NCI-H2081 (cell line): ENCODE measurements at places on chromosomes 6 and 20.

- DNase-seq = no peak
Measured at GRCh38 chr20:17624551-17625245, 54.8 kb downstream of the DSTN start.

DNA sequence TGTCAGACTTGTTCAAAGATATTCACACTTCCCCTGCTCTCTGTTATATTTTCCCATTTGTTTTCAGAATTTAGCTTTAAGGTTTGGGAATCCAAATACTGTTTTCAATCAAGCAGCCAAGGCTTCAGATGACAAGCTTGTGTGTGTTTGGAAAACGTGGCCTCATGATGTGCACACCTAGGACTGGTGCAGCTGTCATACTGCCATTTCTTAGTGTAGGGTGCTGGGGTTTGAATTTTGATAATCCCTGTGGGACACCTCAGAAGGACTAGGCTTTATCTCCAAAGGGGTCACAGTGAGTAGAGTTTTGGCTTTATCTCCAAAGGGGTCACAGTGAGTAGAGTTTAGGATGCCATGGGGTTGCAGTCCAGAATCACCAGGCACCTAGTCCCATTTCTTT lies 65.3 kb upstream of the JAG1 start:
- DNase-seq = no peak

DNA sequence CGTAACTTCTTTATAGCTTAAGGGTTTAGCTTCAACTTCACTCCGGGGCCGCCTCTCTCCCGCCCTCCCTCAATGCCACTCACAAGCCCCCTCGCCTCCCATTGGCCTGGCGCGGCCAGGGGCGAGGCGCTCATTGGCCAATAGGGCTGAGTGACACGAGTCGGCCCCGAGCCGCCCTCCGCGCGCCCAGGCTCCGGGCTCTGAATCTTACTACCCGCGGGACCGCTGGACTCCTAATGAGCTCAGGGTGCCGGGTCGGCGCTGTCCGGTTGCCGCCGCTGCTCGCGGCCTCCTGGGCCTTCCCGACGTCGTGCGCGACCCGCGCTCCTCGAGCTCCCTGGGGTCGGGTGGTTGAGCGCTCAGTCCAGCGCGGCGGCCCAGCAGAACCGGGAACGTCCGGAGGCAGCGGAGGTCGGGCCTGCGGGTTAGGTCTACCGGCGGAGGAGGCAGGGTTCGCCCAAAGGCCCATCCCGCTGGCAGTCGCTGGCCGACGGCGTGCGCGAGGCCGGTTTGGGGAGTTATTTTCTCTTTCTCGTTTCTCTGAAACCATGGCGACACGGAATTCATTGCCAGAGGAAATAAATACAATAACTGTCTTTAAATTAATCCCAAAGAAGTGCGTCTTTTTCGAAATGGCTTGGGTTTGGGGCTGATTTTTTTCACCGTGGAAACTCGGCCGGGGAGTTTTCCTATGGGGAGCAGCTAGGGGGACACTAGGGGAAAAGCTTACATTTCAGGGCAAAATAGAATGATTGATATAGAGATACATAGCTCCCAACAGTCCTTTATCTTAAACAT lies at the start of gene SIM1:
Gene SIM1, minus strand, starts transcription at position 19 of the 798 bp plus-strand sequence. CDS start 1,453 bp downstream, outside the sequence.
- no peak for DNase-seq

- DNase-seq = no peak
Measured at GRCh38 chr6:169725125-169726048, 1.1 kb upstream of the PHF10 start.

DNA sequence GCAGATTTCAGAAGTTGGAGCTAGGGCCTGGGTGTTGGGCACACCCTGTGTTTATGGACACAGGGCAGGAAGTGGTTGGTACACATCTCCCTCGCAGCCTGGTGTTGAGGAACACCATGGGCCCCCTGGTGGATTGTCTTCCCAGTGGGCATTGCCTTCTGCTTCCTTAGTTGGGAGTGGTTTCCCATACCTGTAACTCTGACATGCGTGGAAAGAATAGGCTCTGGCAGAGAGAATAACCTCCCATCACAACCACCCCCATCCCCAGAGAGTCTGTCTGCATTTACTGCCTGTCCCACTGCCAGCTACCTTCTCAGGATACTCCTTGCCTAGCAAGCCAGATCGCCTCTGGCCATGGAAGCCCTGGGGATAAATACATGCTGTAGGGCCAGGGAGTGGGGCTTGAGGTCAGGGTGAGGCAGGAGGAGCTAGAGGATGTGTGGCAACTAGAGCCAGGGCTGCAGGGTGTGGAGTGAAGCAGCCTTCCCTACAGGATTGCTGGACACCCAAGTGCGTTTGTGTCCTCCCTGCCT lies 14.7 kb downstream of the LRRC73 start:
- DNase-seq = no peak

GRCh38 chr6:143727035-143727434 lies 49.3 kb downstream of the PHACTR2 start:
- no peak for DNase-seq

GRCh38 chr6:116316772-116317467 lies 37.2 kb upstream of the TSPYL1 start:
- DNase-seq = no peak

DNA sequence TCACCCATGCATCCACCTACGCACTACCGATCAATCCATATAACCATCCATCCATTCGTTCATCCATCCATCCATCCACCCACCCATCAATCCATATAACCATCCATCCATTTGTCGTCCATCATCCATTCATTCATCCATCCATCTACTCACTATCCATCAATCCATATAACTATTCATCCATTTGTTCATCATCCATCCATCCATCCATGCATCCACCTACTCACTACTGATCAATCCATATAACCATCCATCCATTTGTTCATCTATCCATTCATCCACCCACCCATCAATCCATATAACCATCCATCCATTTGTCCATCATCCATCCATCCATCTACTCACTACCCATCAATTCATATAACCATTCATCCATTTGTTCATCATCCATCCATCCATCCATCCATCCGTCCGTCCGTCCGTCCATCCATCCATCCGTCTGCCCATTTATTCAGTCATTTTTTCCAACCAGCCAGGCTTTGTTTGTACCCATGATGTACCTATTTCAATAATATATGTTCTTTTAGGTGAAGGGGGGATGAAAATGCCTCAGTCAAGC lies 6.1 kb upstream of the BPIFB6 start:
- no peak for DNase-seq

- no peak for DNase-seq
Measured at GRCh38 chr6:111842891-111843290, 30.4 kb downstream of the FYN start.

DNA sequence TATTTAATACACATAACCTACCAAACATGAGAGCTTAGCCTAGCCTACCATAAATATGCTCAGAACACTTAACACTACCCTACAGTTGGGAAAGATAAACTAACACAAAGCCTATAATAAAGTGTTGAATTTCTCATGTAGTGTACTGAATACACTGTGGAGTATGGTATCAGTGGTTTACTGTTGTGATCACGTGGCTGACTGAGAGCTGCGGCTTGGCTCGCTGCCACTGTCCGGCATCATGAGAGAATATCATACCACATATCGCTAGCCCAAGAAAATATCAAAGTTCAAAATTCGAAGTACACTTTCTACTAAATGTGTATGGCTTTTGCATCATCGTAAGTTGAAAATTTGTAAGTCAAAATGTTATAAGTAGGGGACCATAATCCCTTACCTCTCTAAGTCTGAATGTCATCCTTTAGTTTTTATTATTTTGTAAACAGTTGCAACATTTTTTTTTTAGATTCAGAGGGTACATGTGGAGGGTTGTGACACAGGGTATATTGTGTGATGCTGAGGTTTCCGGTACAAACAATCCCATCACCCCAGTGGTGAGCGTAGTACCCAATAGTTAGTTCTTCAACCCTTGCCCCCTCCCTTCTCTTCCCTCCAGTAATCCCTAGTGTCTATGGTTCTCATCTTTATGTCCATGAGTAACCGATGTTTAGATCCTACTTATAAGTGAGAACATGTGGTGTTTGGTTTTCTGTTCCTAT lies 14.6 kb upstream of the TAAR1 start:
- DNase-seq = no peak

DNA sequence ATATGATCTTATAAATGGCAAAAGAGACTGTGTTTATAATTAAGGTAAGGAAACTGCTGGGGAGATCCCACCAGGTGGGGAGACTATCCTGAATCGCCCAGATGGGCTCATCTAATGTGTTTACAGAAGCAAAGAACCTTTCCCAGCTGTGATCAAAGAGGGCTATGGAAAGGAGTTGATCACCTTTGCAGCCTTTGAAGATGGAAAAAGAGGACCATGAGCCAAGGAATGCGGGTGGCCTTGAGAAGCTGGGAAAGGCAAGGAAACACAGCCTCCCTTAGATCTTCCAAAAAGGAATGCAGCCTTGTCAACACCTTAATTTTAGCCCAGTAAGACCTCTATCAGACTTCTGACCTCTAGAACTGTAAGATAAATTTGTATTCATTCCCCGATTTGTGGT lies 66.5 kb upstream of the ADGRG6 start:
- no peak for DNase-seq

GRCh38 chr20:34956751-34957472 lies 1.2 kb downstream of the MYH7B start:
- no peak for DNase-seq

- DNase-seq = no peak
Measured at GRCh38 chr6:52523378-52524142, 53.3 kb downstream of the TRAM2 start.

DNA sequence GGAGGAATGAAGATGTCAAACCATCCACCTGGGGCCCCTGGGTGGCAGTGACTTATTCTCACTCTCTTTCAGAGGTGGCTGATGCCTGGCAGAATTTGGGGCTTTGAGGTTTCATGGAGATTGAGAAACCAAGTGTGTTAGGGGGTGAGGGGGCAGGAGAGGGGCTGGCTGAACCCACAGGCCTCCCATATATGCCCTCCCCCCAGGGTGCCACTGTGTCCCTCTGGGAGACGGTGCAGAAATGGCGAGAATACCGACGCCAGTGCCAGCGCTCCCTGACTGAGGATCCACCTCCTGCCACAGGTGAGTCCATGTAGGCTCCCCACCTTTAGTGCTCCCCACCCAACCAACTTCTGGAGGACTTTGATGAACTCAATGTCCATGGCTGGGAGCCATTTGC lies 7.6 kb downstream of the GLP1R start:
- no peak for DNase-seq

- peak; percentile 54 for DNase-seq
Measured at GRCh38 chr6:78810146-78810545, 57.2 kb upstream of the IRAK1BP1 start.

DNA sequence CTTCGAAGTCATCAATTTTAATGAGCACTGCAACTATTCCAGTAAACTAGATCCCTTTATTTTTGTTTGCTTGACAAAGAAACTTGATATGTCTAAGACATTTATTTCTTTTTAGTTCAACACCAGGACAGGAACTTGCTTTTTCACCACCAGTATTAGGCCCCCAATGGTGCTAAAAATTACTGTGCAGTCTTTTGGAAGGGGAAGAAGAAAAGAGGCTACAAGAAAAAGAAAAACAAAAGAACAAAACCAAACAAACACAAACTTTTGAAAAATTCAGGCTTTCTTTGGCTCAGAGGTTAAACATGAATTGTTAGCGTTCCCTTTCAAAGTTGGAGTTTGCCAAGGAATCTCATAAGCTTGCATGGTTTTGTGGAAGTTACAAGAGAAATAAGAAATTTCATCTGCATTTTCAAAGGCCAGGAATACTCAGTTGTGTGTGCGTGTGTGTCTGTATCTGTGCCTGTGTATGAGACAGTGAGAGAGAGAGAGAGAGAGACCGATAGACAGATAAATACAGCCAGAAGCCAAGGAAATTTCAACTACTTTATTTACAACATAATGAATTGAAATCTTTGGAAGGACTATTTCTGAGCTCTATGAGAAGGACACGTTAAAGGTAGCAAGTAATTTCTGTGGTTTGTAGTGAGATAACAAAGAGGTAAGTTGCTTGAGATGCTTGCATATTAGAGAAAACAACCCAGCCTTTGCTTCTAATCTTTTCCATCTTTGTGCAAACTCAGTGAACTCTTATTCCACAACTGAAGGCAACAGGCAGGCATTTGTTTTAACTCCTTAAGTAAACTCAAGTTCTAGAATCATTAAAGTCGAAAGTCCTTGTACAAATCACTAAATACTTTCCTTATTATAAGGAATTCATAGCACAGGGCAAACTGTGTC lies 171.0 kb upstream of the CITED2 start:
- DNase-seq = no peak

DNA sequence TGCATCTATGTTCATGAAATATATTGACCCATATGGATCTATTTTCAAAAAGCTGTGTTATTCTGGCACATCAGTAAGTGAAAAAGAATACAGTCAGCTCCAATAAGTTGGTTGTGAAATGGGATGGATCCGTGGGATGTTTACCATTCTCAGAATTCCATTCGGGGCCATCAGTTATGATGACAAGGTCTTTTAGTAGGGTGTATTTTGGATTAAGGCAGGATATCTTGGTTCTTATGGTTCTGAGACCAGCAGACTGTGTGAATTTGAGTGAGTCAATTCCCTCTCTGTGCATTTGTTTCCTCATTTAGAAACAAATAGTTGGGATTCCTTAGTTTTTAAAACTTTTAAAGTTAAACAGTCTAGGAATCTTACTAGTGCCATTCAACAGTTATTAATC lies 287.4 kb downstream of the CD109 start:
- no peak for DNase-seq

GRCh38 chr20:52389606-52390005 lies 198.0 kb upstream of the ZFP64 start:
- no peak for DNase-seq

GRCh38 chr20:44728801-44729443 lies 13.8 kb downstream of the CCN5 start:
- DNase-seq = peak; percentile 52

GRCh38 chr6:151442371-151442770 lies 9.6 kb downstream of the RMND1 start:
- DNase-seq = no peak

- DNase-seq = no peak
Measured at GRCh38 chr6:64520050-64520449, 884.4 kb downstream of the PHF3 start.

- no peak for DNase-seq
Measured at GRCh38 chr6:54959820-54960219, 113.2 kb downstream of the FAM83B start.

DNA sequence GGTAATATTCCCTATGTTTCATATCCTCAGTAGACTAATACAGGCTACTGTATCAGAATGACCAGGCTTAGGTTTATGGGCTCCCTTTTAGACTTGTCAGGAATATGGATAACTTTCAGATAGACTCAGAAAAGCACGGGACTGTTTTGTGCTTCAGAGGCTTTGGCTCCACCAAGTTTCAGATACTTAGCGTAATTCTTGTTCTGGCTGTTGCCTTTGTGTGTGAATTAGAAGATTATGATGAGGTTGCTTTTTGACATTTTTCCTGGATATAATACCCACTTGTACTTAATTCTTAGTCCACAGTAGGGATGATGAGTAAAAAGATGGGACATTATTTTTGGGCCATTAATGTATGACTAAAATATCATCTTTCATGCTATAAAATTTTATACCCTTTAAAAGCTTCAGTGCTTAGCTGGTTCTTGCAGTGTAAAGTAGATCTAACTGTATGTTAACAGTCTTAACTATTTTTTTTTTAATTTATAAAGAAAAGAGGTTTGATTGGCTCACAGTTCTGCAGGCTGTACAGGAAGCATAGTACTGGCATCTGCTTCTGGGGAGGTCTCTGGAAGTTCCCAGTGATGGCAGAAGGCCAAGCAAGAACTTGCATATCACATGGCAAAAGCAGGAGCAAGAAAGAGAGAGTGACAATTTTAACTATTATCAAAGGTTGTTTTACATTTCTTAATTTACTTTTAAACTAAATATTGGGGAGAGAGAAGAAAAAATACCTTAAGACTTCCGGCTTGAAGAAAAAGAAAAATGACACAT lies 120.7 kb downstream of the ZFAND3 start:
- no peak for DNase-seq
